ENCODE measurements at places on chromosomes 2 and 18.

DNA sequence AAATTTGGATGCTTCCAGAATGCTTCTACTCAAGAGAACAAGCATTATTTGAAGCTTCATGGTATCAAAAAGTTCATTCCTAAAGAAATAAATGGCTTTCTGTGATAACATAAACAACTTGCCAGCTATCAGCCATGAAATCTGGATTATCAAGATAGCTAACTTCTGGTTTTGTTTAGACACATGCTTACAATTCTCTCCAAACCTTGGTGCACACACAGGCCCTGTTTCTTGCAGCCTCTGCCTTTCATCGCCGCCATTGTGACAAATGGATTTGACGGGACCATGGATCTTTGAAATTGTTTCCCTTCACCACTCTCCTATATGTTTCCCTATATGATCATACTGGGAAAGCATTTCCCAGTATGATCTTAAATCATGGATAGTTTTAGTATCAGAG is 47.9 kb upstream of the CABLES1 start:
- DNase-seq: no peak

GRCh38 chr2:217049422-217049821 is 189.6 kb upstream of the TNP1 start:
- DNase-seq: no peak

DNA sequence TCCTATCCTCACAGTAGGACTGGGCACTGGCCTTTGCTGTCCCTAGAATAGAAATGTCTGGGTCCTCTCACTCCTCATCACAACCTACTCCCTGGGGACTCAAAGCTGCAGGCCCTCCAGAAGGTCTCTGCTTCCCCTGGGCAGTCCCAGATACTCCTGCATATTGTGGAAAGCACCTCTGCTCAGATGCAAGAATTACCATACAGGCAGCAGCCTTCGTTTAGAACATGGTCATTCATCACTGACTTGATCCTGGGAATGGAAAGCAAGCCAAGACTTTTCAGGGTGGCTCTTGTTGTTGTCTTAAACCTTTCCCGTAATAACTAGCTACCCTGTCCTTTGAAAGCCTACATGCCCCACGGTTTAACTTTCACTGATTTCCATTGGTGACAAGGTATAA is 53.1 kb upstream of the NPAS2 start:
- DNase-seq: no peak

DNA sequence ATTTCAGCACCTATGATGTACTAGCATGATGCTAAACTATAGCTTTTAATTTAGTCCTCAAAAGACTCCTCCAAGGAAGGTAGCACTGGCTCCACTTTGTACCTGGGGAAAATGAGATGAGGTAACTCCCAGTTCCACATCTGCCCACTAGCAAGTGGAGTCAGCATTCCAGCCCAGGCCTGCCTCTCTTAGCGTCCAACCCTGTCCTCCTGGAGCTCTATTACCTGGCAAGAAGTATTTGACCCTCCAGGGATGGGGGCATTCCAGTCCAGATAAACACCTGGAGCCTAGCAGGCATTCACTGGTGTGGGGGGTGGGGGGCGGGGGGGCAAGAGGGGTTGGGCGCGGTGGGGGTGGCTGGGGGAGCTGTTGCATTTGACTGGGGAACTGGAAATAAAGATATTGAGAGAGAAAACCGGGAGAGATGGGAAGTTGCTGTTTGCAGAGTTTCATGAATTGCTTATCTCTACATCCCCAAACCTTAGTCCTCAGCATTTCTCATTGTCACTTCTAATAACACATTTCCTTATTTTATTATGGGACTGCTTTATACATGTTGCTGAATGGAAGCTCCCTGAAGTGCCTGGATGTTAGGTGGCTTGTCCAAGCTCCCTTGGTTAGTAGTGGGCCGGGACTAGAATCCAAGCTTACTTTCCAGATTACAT is 22.0 kb upstream of the FZD5 start:
- no peak for DNase-seq

GRCh38 chr2:186887107-186888090 is 38.4 kb upstream of the ZSWIM2 start:
- no peak for DNase-seq

GRCh38 chr2:240191001-240191400 is 50.5 kb upstream of the OTOS start:
- no peak for DNase-seq

DNA sequence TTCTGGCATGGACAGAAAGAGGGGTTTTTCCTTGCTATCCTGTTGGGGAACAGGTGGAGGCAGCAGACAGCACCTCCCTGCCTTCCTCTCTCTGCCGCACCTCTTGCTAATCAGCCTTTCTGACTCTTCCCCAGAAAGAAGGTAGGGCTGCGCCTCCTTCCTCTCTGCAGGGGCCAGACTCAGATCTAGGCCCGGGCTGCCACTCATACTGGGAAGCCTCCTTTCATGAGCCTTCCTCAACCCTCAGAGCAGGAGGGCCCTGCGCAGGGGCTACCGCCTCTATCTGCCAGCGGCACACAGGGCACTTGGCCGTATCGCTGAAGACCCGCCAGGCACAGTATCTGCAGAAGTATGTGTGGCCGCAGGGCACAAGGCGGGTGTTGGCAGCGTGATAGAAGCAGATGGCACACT is 7.1 kb downstream of the NEURL3 start:
- no peak for DNase-seq

- DNase-seq: no peak
Measured at GRCh38 chr18:35707247-35707646, 125.7 kb downstream of the GALNT1 start.

- DNase-seq: no peak
Measured at GRCh38 chr2:2902547-2903281, 474.9 kb downstream of the EIPR1 start.

- DNase-seq: no peak
Measured at GRCh38 chr2:124145982-124146381, 120.9 kb downstream of the CNTNAP5 start.

DNA sequence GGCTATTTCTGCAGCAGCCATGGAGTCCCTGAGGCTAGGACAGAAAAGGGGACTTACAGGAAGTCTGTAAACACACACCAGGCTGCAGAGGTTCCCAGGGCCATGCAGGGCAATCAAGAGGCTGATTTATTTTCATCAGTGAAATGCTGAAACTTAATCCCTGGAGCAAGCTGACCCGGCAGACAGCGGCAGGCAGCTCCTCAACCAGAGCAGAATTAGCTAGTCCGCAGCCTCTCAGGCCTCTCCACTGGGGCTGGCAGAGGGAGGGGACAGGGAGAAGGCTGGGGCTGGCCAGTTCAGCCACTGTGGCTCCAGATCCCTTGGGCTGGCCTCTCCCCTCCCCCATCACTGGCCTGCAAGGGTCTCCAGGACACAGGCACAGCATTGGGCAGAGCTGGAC is 136.3 kb downstream of the TNS1 start:
- DNase-seq: no peak

- DNase-seq: no peak
Measured at GRCh38 chr2:70557171-70557838, 3.7 kb upstream of the TGFA start.

- DNase-seq: no peak
Measured at GRCh38 chr2:199462956-199463692, 5.4 kb upstream of the SATB2 start.

- DNase-seq: no peak
Measured at GRCh38 chr2:136844546-136844945, 79.2 kb downstream of the THSD7B start.

- DNase-seq: no peak
Measured at GRCh38 chr2:128271911-128272600, 46.6 kb downstream of the HS6ST1 start.

GRCh38 chr18:12006488-12006840 is 25.2 kb downstream of the IMPA2 start:
- no peak for DNase-seq

DNA sequence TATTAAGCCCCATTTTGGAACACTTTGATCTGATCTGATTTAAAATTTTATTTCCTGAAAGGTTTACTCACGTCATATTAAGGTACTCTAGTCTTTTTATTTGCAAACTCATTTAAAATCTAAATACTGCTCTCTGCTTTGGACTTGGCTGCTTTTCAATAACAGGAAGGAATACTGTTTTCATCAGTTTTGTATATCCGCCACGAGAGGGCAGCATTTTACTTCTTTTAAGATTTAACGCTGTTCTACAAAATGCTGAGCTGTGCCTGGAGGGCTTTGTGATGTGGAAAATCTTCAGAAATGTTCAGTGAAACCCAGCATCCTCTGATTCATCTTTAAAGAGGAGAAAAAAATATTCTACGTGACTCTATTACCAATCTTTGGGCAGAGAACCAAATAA is 37.5 kb upstream of the SLC38A11 start:
- peak; percentile 17 for DNase-seq

- no peak for DNase-seq
Measured at GRCh38 chr2:128690869-128691268, 372.2 kb upstream of the HS6ST1 start.

- no peak for DNase-seq
Measured at GRCh38 chr2:45786030-45786835, 134.8 kb downstream of the PRKCE start.

DNA sequence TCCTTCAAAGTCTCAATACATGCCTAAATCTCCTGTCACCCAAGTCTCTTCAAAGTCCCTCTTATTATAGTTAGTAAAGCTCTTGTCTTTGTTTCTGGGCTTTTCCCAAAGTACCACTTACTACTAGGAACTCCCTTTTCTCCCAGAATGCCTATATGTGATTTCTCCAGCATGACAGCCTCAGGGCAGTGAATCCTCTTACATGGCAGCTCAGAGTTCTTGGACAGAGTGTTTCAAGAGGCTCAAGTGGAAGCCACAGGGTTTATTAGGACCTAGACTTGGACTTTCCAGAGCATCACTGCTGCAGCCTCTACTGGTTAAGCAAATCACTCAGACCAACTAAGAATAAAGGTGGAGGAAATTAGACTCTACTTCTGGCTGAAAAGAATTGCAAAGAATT is 98.9 kb downstream of the CSRNP3 start:
- DNase-seq: no peak

GRCh38 chr18:59479776-59480175 is 120.7 kb upstream of the LMAN1 start:
- DNase-seq: no peak

- no peak for DNase-seq
Measured at GRCh38 chr18:34643989-34644388, 66.1 kb upstream of the DTNA start.

DNA sequence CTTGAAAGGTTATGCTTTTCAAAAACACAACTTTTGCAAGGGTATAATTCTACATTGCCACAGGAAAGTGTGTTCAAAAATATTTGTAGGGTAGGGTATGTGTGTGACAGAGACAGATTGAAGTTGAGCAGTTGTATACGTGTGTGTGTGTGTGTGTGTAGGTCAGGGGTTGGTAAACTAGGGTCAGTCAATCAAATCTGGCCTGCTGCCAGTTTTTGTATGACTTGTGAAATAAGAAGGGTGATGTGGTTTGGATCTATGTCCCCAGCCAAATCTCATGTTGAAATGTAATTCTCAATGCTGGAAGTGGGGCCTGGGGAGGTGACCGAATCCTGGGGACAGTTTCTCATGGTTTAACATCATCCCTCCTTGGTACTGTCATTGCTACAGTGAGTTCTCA is 148.2 kb downstream of the CERS6 start:
- DNase-seq: no peak

GRCh38 chr2:168480356-168480755 is 24.3 kb downstream of the CERS6 start:
- no peak for DNase-seq

DNA sequence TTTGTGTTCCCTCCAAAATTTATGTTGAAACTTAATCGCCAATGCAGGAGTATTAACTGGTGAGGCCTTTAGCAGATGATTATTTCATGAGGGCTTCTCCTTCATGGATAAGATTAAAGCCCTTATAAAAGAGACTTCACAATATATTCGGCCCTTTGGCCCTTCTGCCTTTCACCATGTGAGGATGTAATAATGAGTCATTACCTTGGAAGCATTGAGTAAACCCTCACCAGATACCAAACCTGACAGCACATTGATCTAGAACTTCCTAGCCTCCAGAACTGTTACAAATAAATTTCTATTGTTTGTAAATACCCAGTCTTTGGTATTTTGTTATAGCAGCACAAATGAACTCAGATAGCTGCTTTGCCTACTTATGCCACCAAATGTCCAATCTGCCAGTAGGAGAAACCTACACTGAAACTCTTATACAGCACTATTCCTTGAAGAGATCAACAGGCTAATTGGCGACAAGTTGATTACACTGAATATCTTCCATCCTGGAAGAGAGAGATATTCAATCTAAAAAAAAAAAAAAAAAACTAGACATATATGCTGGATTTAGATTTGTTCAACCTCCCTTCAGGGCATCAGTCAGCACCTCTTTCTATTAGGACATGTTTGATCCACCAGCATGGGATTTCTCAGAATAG is 125.9 kb upstream of the COL5A2 start:
- no peak for DNase-seq

DNA sequence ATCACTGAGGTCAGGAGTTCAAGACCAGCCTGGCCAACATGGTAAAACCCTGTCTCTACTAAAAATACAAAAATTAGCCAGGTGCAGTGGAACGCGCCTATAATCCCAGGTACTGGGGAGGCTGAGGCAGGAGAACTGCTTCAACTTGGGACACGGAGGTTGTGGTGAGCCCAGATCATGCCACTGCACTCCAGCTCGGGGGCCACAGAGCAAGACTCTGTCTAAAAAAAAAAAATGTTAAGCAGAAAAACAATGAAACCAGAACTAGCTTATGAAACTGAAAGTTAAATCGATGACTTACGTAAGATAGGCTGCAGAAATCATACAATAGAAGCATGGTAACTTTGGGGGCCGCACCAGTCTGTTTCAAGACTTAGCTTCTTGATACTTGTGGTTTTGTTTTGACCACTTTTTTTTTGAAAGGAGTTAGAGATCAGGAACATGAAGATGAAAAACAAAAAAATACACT is 6.2 kb upstream of the GPR155 start:
- DNase-seq: peak; percentile 28

DNA sequence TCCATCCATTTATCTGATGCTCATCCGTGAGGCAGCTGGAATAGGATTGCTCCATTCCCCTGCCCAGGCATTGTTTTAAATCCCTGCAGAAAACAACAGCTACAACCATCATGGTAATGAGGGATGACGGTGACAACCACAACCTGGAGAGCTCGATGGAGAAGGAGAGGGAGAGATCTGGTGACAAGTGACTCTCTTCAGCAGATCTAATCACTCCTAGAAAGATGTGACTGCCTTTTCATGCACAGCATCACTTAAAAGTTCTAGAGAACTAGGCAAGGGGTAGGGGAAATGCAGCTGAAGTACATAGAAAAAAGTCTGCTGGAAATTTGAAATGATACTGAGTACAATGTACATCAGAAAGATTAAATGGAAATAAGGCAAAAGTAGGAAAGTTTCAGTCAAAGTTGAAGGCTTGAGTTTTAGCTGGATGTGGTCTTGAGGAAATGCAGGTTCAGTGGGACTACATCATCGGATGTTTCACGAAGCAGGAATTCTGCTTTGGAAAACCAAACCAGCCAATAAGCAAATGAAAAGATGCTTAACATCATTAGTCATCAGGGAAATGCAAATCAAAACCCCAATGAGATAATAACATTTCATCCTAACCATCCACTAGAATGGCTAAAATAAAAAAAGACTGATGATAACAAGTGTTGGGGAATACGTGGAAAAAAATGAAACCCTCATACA is 6.8 kb upstream of the ARHGAP25 start:
- no peak for DNase-seq

Measured in activated T-cell treated with anti-CD3 and anti-CD28 coated beads for 4 hours (primary cell).